Hindlimb muscle (tissue), 1 donor: ENCODE measurements at places on chromosomes 5 and 9. TPM values are rescaled to one million over a fixed set of nuclear protein-coding genes. Genes with fewer than 3 reads are reported as not detected.

The SPATA31D4 gene
- not detected for polyA plus RNA-seq

The ARHGEF39 gene
- polyA plus RNA-seq = 5.6 TPM

DNA sequence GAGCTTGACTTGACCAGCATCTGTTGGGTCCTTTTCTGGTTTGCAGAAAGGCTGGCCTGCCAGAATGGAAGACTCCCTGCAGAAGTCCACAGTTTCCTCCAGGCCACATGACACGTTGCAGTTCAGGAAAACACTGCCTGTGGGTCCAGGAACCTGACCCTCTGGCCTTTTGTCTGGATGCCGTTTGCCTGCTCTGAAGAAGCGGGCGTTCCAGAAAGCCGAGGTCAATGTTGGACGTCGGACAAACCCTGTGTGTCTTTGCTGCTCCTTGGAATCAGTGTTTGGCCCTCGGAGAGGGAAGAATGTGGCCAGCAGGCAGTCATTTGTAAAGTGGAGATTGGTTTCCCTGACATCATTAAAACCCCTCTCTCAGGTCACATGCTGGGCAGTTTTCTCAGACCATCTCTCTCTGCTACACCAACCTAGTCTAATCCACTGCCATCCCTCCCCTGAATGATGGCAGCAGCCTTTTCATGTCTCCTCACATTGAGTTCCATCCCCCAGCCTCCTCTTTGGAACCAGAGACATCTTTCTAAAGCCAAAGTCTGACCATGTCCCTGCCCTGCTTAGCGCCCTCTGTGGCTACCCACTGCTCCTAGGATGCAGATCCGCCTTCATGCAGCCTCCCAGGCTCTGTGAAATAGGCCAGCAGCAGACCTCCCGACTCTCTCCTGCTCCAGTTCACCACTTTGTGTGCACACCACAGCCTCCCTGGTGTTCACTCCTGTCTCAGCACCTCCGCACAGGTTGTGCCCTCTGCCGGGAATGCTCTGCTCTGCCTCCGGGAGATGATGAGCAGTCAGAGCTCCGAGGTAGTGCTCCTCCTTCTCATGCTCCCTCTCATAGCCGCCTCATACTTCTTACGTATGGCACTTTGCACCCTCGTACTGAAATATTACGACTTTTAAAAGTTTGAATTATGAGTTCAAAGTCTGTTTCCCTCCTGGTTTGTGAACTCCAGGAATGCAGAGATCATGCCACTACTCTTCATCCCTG lies 75.6 kb downstream of the RALGPS1 start:
- peak; percentile 78 for DNase-seq

DNA sequence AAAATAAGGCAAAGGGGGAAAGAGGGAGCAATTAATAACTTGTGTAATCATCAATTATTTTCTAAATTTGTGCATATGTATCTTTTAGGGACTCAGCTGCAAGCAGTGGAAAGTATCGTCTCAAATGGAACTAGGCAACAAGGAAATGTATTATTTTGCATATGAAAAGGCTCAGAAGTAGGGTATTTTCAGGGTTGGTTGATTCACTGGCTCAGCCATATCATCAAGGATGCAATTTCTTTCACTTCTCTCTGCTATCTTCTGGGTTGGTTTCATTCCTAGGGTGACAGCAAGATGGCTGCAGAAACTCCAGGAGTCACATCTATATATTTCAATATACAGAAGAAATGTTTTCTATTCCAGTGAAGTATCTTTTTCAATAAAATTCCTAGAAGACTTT lies 509.8 kb downstream of the DMAC1 start:
- no peak for DNase-seq

DNA sequence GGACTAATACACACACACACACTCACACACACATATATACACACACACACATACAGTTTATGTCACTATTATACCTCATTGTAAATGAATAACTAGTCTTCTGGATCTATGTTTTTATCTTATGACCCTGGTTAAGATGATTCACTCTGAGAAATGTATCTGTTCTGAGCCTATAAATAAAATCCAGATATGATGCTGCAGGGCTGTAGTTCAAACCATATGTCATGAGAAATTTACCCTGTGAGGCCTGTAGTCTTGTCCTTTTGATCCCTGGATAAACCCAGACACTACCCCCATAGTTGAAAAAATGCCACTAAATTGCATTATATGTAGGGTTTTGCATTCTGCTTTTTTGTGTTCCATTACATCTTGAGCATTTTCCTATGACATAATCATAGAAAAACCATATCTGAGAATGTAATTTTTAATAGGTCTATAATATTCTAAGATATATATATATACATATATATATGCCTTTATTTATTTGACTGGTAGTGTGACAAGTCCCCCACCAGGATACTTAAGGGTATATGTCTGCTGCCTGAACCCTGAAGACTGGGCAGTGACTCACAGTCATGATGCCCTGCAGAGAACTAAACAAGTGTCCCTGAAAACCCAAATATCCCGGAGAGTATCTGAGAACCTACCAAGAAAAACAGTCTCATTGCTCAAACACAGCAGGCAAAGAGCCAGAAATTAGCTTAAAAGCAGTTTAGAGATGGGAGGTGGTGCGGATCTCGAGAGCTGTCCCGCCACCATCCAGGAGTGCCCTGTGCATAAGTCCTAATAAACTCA lies 18.4 kb upstream of the ALDOB start:
- DNase-seq = no peak

GRCh38 chr5:68345171-68345570 lies 129.6 kb downstream of the PIK3R1 start:
- no peak for DNase-seq
